Stimulated activated CD8-positive, alpha-beta memory T cell treated with anti-CD3 and anti-CD28 coated beads, Interleukin-7, amount 100 ng/mL, for 1 hour (primary cell): ENCODE measurements at places on chromosomes 5 and 9.

- no peak for DNase-seq
Measured at GRCh38 chr5:132193165-132193694, 34.4 kb downstream of the P4HA2 start.

GRCh38 chr5:144487207-144487606, 316.5 kb downstream of the KCTD16 start:
- DNase-seq: no peak

DNA sequence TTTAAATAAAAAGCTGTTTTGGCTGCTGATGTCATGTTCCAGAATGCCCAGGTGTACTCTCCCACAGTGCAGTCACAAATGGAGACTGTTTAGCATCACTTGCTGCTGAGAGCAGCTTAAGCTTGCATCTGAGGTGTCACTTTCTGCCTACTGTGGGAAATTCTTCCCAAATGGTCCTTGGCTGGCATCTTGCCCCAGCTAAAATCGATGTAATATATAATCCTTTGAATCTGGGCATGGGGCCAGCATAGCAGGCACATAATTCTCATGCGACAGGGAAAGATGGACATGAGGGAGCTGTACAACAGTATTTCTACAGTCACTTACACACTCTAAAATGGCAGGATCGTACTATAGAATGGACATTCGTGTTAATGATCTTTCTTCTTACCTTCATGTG, 144.3 kb downstream of the MACIR start:
- DNase-seq: no peak

GRCh38 chr5:170519549-170519948, 15.7 kb downstream of the KCNIP1 start:
- DNase-seq: no peak

DNA sequence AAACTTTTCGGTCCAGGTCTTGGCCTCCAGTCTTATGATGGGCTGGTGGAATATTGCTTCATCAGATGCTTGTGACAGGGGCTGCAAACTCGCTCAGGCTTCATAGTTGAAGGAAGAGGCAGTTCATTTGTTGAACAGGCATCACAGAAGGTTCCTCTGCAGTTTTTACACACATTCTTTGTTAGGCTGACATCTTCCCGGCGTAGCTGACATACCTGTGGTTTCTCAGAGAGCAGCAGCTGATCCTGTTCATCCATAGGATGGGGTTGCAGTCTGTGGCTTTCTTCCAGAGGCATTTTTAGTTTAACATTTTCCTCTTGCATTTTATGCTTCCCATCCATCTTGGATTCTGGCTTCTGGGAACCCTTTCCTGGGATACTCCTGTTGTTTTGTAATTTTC, 1255.2 kb downstream of the EFNA5 start:
- no peak for DNase-seq

GRCh38 chr5:38367410-38367809, 109.1 kb downstream of the EGFLAM start:
- no peak for DNase-seq

DNA sequence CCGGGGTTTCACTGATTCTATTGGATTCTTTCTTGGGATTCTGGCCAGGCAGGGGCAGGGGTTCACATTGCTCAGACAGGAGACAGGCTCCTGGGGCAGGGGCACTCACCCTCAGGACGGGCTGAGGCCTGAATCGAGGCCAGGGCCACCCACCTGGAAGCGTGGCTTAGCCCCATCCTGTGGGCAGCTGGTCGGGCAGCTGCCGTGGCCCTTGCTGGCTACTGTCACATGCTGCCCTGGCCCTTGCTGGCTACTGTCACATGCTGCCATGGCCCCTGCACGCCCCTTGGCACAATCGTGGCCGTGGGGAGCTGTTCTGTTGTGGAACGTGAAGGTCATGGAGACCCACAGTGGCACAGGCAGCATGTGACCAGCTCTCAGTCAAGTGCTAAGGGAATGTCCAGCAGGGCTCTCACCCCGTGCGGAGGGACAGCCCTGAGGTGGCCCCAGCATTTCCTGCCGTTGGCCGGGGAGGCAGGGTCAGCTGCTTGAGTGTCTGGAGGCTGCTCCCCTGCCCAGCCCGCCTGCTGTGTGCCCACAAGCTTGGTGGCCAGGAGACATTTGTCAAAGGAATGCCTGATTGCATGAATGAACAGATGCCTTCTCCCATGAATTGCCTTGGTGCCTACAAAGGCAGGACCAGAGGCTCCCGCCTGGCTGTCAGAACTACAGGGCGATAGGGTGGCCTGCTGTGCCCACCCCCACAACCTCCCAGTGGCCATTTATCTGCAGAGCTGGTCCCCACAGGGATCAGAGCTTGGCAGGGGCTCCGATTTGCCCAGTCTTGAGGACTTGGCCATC, 16.9 kb upstream of the TMEM250 start:
- no peak for DNase-seq

DNA sequence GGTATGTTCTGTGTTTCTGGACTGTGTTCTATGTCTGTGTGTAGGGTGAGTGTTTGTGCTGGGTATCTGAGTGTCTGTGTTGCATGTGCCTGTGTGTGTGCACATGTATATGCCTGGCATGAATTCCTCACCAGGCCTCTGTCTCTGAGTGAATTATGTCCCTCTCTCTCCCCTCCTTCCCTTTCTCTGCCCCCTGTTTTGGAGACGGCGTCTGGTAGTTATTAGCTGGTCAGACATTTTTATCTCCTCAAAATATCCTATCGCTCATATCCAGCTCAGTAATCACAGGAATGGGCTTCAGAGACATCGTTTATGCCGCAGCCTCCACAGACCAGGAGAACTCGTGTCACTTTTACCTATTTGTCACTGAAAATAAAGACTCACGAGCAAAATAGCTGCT, 483.2 kb upstream of the BRINP1 start:
- no peak for DNase-seq

- no peak for DNase-seq
Measured at GRCh38 chr5:18243846-18244245, 609.6 kb downstream of the TAF11L14 start.

DNA sequence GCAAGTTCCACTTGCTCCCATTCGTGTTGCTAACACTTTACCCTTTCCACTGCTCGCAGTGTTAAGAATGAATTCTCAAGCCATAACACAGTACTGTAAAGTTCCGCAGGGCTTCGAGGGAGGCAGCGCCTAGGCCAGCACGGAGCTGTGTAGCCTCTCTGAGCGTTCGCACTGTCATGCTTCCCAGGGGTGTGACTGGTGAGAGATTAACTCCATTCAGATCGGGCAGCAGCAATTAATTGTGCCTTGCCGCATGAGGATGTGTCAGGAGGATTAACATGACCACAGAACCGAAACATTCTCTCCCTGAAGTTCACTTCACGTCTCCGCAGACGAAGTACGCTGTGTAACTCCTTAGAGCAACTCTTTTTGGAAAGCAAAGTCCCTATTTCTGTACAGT, 23.2 kb downstream of the ZBTB34 start:
- DNase-seq: no peak
